ENCODE measurements at places on chromosomes 6 and 20.

GRCh38 chr20:46218656-46219055 lies 89.6 kb downstream of the CDH22 start:
- no peak for DNase-seq

DNA sequence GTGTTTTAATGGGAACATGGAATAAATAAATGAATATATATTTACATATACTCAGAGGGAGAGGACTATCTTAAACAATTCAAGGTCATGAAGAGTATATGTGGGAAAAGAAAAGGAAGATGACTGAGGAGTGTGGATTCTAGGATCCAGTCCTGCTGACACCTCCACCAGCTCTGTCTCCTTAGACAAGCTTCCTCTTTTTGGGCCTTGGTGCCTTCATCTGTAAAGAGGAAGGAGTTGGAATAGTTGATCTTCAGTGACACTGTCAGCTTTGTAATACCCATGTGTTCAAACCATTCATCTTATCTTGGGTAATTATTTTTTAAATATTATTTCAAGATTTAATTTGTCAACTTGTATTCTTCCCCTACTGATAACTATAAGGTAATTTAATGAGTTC lies 338.0 kb downstream of the ADGRB3 start:
- no peak for DNase-seq

DNA sequence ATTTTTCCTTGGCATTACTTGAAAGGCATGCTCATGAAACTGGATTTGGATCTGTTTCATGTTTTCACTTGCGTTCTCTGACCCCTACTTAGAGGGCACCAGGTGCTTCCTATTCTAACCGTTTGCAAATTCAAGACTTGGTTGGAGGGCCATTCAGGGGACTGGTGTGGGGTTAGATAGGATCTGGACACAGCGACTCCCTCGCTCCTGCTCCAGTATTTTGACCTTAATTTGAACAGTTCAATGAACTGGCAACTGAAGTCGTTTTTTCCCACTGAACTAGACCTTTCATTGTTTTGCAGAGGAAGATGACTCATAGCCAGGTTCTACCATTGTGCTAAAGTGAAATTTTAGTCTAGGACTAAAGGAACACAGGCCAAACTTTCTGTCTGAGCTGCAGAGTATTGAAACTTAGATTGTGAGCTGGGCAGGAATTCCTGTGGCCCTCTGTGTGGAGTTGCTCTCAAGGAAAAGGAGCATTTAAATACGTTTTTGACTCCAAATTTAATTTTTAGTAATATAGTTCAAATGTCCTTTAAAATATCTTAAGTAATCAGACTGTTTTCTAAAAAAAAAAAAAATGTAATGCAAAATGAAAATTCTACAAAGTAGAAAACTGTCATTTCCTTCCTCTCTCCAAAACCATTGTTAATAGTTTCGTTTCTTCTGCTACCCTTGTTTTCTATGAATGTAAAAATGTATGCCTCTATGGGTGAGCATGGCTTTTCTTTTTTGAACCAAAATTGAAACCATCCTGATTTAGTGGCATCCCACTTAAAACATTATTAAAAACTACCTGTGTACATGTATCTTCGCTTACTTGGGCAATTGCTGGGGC lies 64.8 kb downstream of the UTRN start:
- peak; percentile 76 for DNase-seq

GRCh38 chr20:47949230-47949629 lies 163.9 kb upstream of the SULF2 start:
- DNase-seq: no peak

DNA sequence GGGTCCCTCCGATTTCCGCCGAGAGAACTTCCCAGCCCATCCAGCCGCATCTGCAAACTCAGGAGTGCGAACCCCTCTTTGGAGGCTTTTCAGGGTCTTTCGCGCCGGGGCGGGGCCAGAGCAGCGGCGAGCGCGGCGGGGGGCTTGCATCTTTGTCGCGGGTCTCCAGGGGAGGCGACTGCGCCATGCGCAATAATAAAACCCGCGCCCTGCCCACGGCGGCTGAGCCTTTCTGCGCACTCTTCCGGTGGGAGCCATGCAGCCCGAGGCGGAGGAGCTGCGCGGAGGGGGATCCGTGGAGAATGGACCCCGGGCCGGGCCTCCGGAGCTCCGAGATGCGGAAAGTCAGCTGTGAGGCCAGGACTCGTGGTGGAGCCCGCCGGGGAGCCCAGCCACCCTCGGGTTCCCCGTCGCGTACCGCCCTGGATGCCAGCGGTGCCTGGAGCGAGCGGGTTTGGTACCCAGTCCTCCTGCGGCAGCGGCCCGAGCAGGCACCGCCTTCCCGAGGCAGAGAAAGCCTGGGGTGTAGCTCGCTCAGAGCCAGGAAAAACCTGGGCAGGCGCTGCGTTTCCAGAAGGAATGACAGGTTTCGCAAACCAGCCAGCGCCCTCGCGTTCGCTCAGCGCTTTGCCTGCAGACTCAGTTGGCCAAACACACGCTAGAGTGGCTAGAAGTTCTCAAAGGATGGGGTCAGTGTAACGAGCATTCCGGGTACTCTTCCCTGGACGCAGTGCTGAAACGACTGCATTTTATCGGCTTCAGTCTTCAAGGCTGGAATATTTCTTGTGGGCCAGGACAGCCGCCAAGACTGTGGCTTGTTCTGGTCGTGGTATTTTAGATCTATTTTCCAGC lies 1.2 kb downstream of the AKAP12 start:
- DNase-seq: no peak

DNA sequence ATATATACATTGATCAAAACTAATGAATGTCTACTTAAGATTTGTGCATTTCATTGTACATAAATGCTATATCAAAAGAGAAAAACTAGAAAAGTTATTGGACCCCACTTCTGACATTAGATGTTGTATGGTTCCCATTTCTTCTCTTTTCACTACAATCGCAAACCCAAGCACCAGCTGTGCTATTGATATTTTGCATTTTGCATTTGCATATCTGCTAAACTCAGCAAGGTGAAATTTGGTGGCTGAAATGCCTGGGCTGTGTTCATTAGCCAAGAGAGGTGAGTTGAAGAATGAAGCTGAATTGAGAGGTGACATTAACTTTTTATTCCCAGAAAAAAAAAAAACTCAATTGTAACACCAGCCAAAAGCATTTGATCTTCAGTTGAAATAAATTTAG lies 232.1 kb upstream of the TENT5A start:
- DNase-seq: no peak

GRCh38 chr6:108565091-108565766 lies 4.5 kb downstream of the FOXO3 start:
- no peak for DNase-seq

DNA sequence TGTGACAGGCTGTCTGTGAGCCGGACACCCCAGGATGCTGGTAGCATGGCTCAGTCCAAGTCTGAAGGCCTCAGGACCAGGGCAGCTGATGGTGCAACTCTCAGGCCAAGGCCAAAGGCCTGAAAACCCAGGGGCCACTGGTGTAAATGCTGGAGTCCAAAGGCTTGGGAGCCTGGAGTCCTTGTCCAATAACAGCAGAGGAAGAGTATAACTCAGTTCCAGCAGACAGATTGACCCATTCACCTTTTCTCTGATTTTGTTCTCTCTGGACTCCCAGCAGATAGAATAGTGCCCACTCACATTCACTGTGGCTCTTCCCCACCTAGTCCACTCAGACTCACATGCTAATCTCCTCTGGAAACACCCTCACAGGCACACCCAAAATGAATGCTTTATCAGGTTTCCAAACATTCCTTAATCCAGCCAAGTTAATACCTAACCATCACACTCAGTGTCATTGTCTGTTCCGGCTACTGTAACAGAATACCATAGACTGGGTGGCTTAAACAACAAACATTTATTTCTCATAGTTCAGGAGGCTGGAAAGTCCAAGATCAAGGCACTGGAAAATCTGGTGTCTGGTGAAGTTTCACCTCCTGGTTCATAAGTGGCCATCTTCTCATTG lies 5.0 kb upstream of the TRAF3IP2 start:
- no peak for DNase-seq

GRCh38 chr6:87656857-87657256 lies 45.2 kb downstream of the AKIRIN2 start:
- peak; percentile 98 for DNase-seq

- no peak for DNase-seq
Measured at GRCh38 chr6:169035385-169036240, 218.0 kb downstream of the THBS2 start.

DNA sequence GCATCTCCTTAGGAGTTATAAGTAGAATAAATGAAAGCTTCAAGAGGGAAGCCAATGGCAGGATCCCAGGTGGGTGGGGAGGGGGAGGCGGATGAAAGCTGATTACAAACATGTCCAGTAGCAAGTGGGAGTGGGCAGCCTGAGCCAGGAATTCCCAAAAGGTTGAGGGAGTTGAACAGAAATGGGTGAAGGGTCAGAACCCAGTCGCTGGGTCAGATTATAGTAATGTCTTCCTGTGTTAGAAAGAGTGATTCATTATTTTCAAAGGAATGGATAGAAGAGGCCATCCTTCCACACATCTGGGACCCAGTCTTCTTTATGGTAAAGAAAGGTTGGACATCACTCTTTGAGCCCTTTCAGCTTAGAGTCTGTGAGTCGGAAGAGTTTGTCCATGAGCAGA lies 41.0 kb upstream of the FAM50B start:
- DNase-seq: no peak

DNA sequence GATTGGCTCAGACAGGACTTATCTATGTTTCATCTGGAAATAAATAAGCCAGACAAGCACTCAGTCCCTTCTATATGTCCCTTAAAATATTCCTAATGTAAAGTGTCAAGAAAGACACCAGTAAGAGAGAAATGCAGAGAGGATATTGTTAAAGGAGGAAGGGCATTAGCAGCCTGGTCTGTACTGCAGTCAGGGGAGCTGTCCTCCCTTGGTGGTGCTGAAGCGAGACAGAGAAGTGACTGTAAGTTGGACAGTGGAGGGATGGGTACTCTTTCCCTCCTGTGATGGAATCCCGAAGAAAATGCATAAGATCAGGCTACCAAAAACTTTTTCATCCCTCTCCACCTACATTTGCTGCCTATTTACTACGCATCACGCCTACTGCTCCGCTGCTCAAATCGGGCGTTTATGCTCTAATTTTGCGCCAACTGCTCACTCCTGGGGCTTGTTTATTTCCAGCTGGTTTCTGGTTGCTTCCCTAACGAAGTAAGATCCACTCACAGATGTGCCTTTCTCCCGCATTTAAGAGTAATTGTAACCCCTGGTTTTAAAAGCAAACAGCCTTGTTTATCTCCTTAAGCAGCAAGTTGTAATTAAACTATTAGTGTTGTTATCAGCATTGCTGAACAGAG lies 35.2 kb downstream of the PHACTR1 start:
- DNase-seq: peak; percentile 3

- no peak for DNase-seq
Measured at GRCh38 chr6:169752074-169752623, 727 bp downstream of the ERMARD start.

DNA sequence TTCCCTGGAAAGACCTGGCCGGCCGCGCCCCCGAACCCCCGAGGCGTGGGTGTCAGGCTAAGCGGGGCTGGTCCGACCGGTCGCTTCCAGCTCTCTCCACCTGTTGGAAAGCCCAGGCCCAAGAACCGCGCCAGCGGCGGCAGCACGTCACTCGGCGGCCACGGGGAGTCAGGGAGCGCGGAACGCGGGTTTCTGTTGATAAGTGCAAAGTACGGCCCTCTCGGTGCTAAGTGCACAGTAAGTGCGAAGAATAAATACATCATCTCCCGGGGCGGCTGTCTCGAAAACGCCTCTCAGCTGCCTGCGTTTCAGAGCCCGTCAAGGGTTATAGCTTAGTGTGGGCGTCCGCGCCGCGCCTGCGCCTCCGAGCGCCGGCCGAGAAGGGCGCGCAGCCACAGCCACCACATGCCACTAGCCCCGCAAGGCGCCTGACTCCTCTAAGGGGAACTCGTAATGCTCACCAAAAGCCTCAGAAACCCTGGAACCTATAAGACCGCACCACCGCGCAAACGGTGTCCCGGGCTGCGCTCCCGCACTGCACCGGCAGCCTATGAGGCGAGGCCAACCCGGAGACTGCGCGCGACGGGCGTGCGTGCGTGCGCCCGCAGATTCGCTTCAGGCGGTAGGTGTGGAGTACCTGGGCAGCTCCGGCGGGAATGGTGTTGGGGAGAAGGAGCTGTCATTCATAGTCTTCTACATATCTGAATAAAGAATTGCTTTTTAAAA lies 9.2 kb upstream of the TBX18 start:
- no peak for DNase-seq

GRCh38 chr20:62534526-62535221 lies 58.9 kb upstream of the GATA5 start:
- DNase-seq: no peak

GRCh38 chr6:30443657-30444450 lies 45.5 kb upstream of the HLA-E start:
- DNase-seq: no peak

DNA sequence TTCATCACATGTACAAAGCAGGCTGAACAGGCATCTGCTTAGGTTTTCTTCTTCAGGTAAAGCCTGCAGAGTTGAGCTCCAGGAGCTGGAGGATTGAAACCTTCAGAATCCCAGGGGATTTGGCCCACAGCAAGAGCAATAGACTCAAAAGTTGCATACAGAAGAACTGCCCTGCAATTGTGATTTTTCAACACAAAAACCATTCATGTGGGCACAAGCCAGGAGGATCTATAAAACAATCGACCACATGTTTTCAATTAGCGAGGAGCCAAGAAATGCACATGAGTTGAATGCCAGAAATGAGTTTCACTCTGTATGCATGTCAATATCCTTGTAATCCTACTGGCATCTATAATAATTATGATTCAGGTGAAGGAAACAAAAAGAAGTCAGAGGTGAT lies 576.4 kb downstream of the HDGFL1 start:
- no peak for DNase-seq

GRCh38 chr6:121596441-121596840 lies 161.0 kb downstream of the GJA1 start:
- DNase-seq: no peak

GRCh38 chr20:21393166-21393565 lies 4.2 kb downstream of the NKX2-4 start:
- DNase-seq: no peak

DNA sequence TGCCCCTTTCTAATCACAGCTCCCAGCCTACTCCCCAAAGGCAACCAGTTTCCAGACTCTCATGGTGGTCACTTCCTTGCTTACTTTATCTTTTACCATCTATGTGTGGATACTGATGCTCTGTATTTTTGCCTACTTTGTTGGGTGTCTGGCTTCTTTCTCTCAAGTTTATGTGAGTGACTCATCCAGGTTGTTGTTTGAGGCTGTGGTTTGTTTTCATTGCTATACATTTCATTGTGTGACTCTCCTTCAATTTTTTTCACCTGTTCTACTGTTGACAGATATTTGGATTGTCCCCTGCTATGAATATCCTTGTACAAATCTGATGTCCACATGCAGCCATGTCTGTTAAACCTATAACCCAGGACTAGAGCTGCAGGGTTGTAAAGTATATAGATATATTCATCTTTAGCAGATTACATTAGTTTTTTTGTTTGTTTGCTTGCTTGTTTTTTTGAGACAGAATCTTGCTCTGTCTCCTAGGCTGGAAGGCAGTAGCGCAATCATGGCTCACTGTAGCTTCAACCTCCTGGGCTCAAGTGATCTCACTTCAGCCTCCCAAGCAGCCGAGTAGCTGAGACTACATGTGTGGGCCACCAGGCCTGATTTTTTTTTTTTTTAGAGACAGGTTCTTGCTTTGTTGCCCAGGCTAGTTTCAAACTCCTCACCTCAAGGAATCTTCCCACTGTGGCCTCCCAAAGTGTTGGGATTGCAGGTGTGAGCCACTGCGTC lies 72.9 kb upstream of the EEF1E1 start:
- DNase-seq: no peak

- DNase-seq: no peak
Measured at GRCh38 chr6:128826606-128827005, 56.3 kb upstream of the LAMA2 start.

- DNase-seq: peak; percentile 91
Measured at GRCh38 chr20:31523361-31524283, 9.4 kb downstream of the HM13 start.

- DNase-seq: no peak
Measured at GRCh38 chr6:160030103-160030502, 61.2 kb downstream of the IGF2R start.
